ENCODE measurements at places on chromosomes 16 and 17. TPM values are rescaled to one million over a fixed set of nuclear protein-coding genes. Genes with fewer than 3 reads are reported as not detected.

- no peaks in the 10 kb centered on the region for H3K36me3 ChIP-seq
- no peaks in the 10 kb centered on the region for H3K27me3 ChIP-seq
- peaks cover 19% of the 10 kb centered on the region for H3K4me1 ChIP-seq
- peak overlapping the region; percentile 51 for H3K4me3 ChIP-seq
- no peak for DNase-seq
Observed at GRCh38 chr17:80101946-80102663, 724 bp downstream of the GAA start.

IGSF6 gene
- total RNA-seq, result 0.25 TPM

KRT9 gene
- not detected for total RNA-seq

DNA sequence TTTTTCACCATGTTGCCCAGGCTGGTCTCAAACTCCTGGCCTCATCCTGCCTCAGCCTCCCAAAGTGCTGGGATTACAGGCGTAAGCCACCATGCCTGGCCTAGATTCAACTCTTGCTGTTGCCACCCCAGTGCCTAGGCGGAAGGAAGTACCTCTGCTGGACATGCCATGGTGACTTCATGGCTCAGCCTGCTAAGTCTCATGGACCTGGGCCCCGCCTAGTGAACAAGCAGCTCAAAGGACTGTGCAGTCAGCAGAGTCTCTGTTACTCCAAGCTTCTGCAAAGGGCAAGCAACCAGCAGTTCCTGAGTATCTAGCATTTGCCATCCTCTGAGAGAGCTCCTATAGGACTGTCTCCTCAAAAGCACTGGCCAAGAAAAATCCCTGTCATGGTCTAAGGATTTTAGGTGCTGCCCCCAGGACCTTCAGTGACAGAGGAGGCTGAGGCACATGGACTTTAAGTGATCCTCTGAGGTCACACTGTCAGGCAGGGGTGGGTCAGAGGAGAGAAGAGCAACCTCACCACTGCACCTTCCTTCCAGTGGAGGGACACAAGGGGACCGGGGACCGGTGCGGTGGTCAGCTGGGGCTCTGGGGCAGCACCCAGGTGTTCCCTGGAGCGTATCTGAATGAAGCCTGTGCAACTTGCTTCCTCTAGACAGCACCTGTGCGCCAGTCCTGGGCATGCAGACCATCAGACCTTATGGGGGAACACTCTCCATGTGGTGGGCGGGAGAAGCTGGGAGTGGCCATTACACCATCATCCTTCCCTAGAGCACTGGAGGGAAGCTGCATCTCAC lies 71.3 kb downstream of the IL21R start:
- no peaks in the 10 kb centered on the region for H3K4me1 ChIP-seq
- no peak overlapping the region for H3K27ac ChIP-seq
- DNase-seq, result no peak
- peaks cover 85% of the 10 kb centered on the region for H3K36me3 ChIP-seq
- H3K4me3 ChIP-seq, result no peak overlapping the region
- H3K27me3 ChIP-seq, result no peaks in the 10 kb centered on the region

CARD14 gene
- not detected for total RNA-seq

GRCh38 chr17:19299214-19299747 lies 62.1 kb downstream of the EPN2 start:
- no peak overlapping the region for H3K4me3 ChIP-seq
- peaks cover 3% of the 10 kb centered on the region for H3K4me1 ChIP-seq
- no peak overlapping the region for H3K27ac ChIP-seq
- no peak for DNase-seq

PRAC2 gene
- total RNA-seq, result not detected

KIF19 gene
- 1.8 TPM for total RNA-seq

RND2 gene
- total RNA-seq, result not detected

DNA sequence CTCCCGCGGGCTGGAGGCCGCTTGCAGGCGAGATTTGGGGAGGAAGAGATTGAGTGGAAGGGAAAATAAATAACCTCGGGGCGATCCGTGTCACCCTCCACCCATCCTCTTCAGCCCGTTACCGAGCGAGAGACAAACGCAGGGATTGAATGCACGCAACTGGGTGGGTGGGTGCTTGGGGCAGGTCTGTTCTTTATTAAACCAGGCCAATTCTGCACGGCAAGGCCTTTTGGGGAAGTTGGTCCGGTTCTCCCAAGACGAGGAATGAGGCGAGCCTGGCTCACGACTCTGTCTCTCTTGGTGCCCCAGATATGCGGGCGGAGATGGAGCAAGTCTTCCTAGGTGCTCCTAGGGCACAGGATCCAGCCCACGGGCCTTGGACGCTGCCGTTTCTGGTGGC lies 396 bp upstream of the HOXB7 start:
- H3K27me3 ChIP-seq, result peaks cover 25% of the 10 kb centered on the region
- no peaks in the 10 kb centered on the region for H3K36me3 ChIP-seq
- H3K4me3 ChIP-seq, result peak overlapping the region; percentile 90

PDIA2 gene
- total RNA-seq, result not detected

ABI3 gene
- 6.5 TPM for total RNA-seq

GRCh38 chr16:15396948-15397594 lies 1.5 kb downstream of the MPV17L start:
- H3K36me3 ChIP-seq, result no peaks in the 10 kb centered on the region
- DNase-seq, result no peak
- H3K4me3 ChIP-seq, result no peak overlapping the region
- no peaks in the 10 kb centered on the region for H3K4me1 ChIP-seq
- H3K27me3 ChIP-seq, result no peaks in the 10 kb centered on the region
- H3K27ac ChIP-seq, result no peak overlapping the region

- peaks cover 5% of the 10 kb centered on the region for H3K36me3 ChIP-seq
- no peak for DNase-seq
- no peak overlapping the region for H3K27ac ChIP-seq
- H3K4me3 ChIP-seq, result no peak overlapping the region
- no peaks in the 10 kb centered on the region for H3K4me1 ChIP-seq
- no peaks in the 10 kb centered on the region for H3K27me3 ChIP-seq
Observed at GRCh38 chr16:27721531-27722181, 171.7 kb downstream of the KATNIP start.

TMEM238L gene
- not detected for total RNA-seq

DNA sequence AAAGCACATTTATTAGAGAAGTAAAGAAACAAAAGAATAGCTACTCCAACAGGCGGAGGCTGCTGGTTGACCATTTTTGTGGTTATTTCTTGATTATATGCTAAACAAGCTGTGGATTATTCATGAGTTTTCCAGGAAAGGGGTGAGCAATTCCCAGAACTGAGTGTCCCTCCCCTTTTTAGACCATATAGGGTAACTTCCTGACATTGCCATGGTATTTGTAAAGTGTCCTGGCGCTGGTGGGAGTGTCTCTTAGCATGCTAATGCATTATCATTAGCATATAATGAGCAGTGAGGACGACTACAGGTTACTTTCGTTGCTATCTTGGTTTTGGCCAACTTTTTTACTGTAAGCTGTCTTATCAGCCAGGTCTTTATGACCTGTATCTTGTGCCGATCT lies 12.2 kb upstream of the HS3ST4 start:
- H3K4me3 ChIP-seq, result no peak overlapping the region
- no peak overlapping the region for H3K27ac ChIP-seq
- no peak for DNase-seq

KRTAP4-4 gene
- not detected for total RNA-seq

- H3K36me3 ChIP-seq, result no peaks in the 10 kb centered on the region
- H3K27ac ChIP-seq, result no peak overlapping the region
- DNase-seq, result no peak
Observed at GRCh38 chr17:8320262-8320661, 10.2 kb downstream of the ARHGEF15 start.

DNA sequence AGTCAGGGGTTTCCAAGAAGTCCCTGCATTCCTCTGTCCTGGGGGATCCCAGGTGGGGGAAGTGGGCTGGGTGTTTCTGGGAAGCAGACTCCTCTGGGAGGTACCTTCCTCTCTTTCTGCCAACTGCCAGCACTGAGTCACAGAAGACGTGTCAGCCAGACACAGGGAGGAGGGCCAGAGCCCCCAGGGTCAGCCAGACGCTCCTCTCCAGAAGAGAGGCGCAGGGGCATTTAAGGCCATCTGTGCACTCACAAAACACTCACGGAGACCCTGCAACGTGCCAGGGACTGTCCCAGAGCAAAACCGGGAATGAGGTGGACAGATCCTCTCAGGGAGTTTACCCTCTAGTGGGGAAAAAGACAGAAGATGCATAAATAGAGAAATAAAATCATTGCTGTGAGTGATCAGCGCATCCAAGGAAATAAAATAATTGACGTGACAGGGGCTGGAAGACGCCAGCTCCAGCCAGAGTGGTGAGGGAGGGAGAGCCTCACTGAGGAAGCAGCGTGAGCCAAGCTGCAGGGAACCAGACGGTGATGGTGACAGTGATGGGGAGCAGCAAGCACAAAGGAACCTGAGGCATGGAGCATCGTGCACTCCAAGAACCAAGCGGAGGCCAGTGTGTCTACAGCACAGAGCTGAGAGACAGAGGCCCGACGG lies 105.4 kb downstream of the ZNF423 start:
- no peak overlapping the region for H3K27ac ChIP-seq
- H3K4me3 ChIP-seq, result no peak overlapping the region
- no peaks in the 10 kb centered on the region for H3K27me3 ChIP-seq
- no peaks in the 10 kb centered on the region for H3K4me1 ChIP-seq
- H3K36me3 ChIP-seq, result no peaks in the 10 kb centered on the region

DNA sequence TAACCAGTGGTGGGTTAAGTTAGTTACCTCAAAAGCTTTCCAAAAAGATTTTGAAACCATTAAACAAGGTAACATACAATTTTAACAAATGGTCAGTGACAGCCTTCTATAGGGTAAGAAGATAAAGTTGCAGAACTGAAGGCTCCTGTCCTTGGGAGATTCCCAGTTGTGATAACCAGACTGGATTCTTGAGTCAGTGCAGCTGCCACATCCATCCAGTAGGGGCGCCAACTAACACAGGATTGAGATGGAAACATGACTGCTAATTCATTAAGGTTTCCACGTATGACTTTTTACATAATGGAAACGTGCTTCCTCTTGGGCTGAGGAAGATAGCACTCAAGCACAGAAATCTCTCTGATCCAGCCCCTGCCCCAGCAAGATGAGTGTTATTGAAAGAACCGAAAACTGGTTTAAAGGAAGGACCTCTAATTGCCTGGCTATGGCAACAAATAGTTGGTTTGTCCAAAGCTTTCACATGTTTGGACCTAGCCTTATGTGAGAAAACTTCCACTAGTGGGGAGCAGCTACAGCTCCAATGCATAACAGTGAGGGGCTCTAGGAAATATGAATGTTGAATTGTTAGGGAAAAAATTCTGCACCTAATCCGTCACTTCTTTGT lies 269.8 kb upstream of the MYOCD start:
- no peaks in the 10 kb centered on the region for H3K36me3 ChIP-seq
- DNase-seq, result no peak
- no peak overlapping the region for H3K4me3 ChIP-seq
- no peak overlapping the region for H3K27ac ChIP-seq
- H3K4me1 ChIP-seq, result no peaks in the 10 kb centered on the region
- no peaks in the 10 kb centered on the region for H3K27me3 ChIP-seq

MYH10 gene
- total RNA-seq, result 4.0 TPM

- H3K4me1 ChIP-seq, result peaks cover 19% of the 10 kb centered on the region
- H3K4me3 ChIP-seq, result no peak overlapping the region
Observed at GRCh38 chr17:81386141-81386645, 9.1 kb upstream of the BAHCC1 start.

GRCh38 chr17:81471818-81472456 lies 40.7 kb downstream of the ACTG1 start:
- H3K27me3 ChIP-seq, result no peaks in the 10 kb centered on the region
- H3K36me3 ChIP-seq, result no peaks in the 10 kb centered on the region
- H3K4me3 ChIP-seq, result no peak overlapping the region
- no peak for DNase-seq

NPW gene
- total RNA-seq, result not detected

All from CD4-positive, CD25-positive, alpha-beta regulatory T cell (primary cell).